ENCODE measurements at places on chromosomes 4 and X.

GRCh38 chr4:53573696-53574095 lies 17.6 kb downstream of the LNX1 start:
- DNase-seq = no peak

GRCh38 chrX:74421036-74421739 lies at the start of gene SLC16A2:
SLC16A2 (plus strand) TSS chrX:74421493; CDS start chrX:74421638, 145 bp downstream.
- DNase-seq = no peak

DNA sequence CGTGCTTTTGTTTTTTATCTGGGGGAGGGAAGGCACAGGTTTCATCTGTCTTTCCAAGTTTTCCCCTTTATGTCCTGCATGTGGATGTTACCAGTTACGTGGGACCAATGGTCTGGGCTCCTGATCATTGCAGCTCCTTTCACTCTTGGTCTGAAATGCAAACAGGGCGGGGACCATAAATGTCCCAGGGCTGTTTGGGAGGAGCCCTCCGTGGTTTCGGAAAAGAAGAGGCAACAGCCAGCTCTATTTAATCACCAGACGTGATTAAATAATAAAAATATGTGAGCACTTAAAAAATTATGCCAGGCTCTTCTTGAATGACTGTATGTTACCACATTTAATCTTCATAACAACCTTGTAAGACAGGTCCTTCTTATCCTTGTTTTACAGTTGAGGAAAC lies 30.8 kb upstream of the C1GALT1C1 start:
- DNase-seq = no peak

DNA sequence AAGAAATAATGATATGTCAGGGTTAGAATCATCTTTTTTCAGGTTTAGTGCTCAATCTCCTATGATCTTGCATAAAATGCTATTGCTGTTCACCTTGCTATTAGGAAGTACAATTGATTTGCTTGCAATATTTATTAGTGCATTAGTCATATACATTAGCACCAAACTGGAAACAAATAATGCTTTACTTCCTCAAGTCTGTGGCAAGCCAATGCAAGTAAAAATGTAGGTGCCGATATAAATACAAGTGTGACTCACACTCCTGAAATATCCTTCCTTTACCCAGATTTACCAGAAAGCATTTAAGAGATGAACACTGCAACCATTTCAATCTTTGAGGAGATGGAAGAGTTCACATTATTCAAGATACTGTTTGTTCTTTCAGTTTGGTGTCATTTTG lies 1487.7 kb upstream of the ADGRL3 start:
- no peak for DNase-seq

GRCh38 chr4:138202686-138203085 lies 39.5 kb downstream of the SLC7A11 start:
- DNase-seq = no peak

DNA sequence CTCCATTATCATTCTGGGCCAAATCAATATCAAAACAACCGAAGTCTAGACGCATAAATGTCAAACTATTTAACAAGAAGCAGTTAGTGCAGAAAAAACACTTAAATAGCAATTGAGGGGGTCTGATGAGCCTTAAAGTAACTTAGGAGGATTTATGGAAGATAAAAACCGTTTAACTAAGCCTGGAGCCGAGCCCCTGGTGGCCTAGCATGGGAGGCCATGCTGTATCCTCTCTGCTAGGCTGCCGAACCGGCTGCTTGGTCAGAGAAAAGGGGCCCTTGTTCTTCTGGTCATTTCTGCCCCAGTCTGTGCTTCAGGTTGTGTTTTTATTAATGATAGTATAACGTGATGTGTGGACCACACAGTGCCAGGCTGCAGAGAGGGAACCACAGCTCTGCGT lies 72.4 kb downstream of the CPZ start:
- no peak for DNase-seq

GRCh38 chr4:128653527-128654444 lies 155.7 kb upstream of the JADE1 start:
- DNase-seq = no peak

DNA sequence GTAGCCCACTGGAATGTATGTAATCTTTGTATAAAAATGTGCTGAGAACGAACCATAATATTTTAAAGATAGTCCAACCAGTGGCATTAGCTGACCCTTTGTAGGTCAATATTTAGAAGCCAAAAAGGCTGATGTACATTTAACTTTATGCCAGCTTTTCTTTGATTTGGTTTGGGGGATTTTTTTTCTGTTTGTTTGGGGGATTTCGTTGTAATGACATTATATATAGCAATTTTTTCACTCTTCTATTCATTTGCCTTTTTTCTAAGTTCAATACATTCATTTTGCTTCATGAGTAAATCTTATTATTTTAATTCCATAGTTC lies 382.0 kb upstream of the NOCT start:
- DNase-seq = no peak

DNA sequence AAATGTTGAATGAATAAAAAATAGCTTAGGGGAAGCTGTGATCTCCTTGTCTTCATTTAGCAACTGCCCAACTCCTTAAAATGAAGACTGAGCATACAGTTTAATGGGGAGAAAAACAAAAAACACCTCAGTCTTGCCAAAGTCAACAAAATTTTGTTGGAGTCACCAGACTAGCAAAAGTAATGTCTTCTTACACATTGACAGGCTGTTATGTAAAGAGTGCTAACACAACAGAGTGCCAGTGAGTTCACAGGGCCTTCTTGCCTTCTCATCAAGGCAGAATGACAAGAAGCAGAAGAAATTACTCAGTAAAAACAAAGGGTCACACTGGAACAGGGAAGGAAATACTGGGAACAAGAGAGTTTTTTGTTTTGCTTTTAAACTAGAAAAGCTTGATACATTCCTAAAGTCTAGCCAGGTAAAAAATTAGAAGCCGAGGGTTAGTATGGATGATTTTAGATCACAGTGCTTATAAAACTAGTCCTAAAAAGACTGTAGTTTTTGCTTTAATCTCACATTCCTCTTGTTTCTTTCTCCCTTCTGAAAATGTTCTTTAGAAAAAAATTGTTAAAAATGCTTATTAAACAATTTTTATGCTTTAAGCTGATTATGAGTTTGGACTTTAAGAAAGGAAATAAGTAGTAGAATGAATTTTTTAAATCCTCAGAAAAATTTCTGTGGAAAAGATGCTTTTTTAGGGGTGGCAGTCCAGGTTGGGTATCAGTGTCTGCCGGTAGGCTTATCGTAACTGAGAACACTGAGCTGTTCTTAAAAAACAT lies 38.7 kb upstream of the FRAS1 start:
- no peak for DNase-seq

- DNase-seq = no peak
Observed at GRCh38 chr4:144350706-144351105, 210.2 kb upstream of the GYPA start.

- no peak for DNase-seq
Observed at GRCh38 chr4:89469930-89470375, 162.4 kb upstream of the GPRIN3 start.

GRCh38 chrX:153642051-153642654 lies 4.8 kb upstream of the DUSP9 start:
- DNase-seq = no peak

DNA sequence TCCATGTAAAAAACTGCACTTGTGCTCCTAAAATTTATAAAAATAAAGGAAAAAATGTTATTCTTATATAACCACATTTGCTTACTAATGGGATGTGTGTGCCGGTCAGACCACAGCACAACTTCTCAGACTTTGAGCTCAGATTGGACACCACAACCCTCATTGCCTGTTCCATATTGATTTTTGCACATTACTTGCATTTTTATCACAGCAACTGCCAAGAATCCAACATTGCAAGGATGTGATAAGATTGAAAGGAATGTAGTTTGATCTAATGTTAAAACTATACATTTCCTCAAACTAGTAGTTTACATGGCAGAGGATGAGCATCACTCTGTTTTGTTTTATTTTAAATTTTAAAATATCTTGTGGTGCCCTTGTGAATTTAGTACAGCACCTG lies 227.8 kb downstream of the KDR start:
- DNase-seq = no peak

GRCh38 chr4:159240687-159241086 lies 137.8 kb downstream of the RAPGEF2 start:
- no peak for DNase-seq

DNA sequence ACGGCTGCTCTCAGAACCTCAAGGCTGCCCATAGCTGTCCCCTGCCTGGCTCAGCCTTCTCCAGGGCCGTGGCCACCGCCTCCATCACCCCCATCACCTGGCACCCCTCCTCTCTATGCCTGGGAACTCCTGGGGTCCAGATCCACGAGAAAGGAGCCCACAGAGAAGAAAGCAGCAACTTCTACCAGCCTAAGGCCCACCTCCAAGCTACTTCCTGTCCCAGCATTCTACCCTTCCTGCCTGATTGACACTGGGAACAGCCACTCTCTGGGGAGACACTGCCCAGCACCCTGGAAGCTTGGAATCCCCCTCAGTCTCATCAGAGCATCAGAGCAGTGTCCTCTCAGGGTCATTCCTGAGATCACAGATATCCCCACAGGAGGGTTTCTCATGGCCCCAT lies 36.9 kb upstream of the PROM1 start:
- DNase-seq = no peak

DNA sequence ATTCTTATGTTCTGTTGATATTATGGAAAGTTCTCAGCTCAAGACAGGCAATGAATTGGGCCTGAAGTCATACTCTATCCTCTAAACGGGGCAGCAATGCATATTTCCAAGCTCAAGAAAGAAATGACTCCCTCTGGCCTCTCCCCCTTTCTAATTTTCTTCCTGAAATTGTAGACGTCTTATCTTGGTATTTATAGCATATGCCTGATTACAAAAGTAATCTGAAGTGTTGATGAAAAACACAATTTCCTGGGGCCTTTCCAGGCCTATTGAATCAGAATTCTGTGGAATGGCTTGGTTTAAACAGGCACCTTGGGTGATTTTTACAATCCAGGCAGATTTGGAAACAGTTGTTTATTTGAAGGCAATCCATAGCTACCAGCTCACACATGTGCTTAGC lies 21.4 kb upstream of the PGRMC2 start:
- DNase-seq = no peak

DNA sequence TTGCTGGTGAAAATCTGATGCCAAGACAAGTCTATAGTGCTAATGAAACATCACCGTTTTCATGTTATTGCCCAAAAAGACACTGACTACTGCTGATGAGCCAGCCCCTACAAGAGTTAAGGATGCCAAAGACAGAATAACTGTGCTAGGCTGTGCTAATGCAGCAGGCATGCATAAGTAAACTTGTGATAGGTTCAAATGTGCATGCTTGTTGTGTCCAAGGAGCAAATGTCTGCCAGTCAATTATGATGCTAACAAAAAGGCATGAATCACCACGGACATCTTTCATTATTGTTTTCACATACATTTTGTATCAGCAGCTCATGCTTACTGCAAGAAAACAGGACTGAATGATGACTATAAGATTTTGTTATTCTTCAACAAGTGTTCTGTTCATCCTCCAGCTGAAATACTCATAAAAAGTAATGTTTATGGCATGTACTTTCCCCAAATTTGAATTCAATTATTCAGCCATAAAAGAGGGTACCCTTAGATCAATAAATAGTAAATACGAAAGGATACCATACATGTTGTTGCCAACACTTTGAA lies 306.9 kb upstream of the ARSJ start:
- no peak for DNase-seq

DNA sequence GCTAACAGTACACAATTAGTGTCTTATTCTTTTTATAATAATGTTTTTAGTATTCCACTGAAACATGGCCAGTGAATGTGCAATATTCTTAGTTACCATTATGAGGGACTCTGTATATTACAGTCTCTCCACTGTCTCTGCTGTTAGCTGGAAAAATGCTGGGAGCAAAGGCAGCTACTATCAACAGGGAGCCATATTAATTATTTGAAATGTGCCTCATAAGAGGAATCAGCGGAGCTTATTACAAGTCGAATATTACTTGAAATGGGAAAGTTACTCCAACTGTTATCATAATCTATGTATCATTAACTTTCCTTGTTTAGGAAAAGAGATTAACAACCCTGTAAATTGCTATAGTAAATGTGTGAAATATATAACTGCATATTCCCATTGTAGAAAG lies 612.0 kb downstream of the ADGRL3 start:
- DNase-seq = no peak

DNA sequence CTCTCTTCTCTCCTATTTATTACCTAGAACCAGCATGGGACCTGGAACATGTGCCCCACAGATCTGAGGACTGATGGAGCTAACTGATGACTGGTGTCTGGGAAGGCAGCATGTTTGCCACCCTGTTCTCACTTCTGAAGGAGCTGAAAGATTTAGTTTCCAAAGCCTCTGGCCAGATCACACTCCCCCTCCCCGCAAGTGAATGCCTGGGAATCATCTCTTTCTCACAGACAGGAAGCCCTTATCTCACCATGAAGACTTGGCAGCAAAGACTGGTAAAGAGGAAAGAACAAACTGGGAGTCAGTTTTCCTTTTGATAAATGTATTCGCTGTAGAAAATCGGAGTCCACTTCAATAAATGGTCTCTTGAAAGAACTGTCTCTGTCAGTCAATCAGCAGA lies 21.0 kb upstream of the PCYT1B start:
- DNase-seq = no peak

DNA sequence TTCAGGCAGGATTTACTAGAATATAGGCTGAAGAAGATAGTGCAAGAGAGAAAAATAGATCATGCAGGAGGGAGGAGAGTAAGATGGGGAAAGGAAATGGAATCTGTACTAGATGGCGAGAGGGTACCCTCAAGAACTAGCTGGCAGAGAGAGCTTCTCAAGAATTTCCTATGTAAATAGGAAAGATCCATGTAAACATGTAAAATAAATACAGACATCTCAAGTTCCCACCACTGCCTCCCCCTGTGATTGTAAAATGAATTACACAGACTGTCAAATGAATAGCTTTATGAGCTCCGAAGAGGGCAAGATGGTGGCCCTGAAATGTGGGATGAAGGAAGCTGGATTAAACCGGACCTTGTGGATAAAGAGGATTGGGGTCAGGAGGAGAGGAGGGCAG lies 178.0 kb downstream of the PALLD start:
- no peak for DNase-seq

DNA sequence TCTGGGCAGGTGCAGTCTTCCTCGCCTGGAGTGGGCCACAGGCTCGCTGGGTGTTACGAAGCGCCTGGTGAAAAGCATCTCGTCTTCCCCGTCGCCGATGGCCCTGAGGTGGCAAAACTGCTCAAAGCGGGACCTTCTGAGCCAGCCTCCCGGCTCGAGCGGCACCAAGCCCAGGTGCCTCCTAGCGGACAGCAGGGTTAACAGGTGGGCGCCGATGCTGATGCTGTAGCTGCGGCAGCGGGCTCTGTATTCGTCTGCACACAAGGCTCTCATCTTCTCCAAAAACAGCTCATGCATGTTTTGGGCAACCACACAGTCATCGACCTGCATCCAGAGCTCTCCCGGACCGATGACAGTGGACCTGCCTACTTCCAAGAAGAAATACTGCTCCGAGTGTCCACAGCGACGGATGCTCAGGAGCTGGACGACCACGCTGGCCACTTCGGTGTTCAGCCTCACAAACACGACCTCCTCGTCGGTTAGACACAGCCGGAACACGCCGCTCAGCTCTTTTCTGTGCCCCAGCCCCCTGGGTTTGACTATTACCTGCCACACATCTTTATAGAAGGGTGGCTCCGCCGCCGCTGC lies 1.2 kb downstream of the IRS4 start:
- DNase-seq = no peak

DNA sequence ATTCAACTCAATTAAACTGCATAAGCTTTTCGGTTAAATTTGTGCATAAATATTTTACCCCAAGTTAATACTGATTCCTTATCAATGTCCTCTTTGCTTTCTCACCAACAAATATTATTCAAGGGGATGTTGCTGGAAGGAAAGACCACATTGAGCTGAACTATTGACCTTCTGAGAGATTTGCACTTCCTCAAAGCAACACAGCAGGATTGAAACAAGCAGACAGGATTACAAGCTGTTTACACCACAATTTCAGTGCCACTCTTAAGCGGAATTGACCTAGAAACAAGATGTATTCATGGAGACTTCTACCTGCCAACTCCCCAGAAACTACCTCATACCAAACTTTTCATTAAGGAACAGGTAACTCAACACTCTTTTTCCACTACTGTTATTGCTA lies 96.5 kb upstream of the DUSP21 start:
- no peak for DNase-seq

All from activated naive CD8-positive, alpha-beta T cell treated with anti-CD3 and anti-CD28 coated beads, Interleukin-2, amount 50 U/mL, for 16 hours (primary cell).